ENCODE measurements at places on chromosomes 5 and 9.

DNA sequence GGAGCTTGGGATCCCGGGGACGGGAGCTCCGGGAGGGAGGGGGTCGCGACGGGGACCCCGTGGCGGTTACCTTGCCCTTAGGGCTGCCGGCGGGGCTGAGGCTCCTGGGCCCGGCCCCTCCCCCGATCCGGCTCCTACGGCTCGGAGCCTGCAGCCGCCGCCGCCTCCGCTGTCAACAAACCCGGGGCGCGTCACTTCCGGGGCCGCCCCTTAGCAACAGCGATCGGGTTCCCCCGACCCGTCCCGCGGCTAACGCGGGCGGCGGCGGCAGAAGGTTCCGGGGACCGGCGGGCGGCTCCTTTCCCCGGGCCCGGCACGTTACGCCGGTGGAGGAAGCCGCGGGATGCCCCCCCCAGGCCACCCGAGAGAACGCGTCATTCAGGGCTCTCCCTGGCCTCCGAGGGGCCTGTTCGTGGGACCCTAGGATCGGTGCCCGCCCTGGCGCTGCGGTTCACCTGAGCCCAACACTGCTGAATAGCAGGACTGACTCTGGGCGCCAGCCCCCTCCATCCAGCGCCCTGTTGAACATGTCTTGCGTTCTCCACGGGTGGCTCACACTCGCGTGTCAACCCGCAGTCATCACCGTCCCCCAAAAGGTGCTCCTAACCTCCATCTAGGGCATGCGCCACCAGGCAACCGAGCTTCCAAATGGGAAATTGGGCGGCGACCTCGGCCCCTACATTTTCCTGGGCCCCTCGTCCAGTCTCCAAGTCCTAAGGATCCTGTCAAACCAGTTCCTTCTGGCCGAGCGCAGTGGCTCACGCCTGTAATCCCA, at the start of gene ZER1:
Gene ZER1 (minus strand): TSS at position 183 of the 775 bp plus-strand sequence. CDS start 16,362 bp downstream, outside the sequence.
- DNase-seq: peak; percentile 87

- peak; percentile 96 for DNase-seq
These were observed 16.2 kb downstream of the GPX3 start for GRCh38 chr5:151036556-151036955.

- DNase-seq: no peak
These were observed 59.0 kb upstream of the NMUR2 start for GRCh38 chr5:152464048-152464447.

- DNase-seq: no peak
These were observed 6.9 kb upstream of the TRAF1 start for GRCh38 chr9:120933310-120934055.

DNA sequence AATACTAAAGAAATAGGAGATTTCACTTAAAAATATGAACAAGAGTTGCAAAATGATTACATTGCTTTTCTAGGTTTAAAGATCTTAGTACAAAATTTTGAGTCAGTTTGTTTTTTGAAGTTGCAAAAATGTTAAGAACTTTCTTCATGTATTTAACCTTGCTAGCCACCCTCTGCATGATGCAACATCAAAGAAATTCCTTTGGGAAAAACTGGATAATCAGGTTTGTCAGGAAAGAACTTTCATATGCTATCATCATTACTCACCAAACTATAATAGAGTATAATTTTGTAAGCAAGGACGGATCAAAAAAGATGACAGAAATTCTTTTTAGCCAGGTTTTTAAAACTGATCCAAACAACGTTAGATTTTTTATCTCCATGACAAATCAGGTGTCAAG, 116.9 kb upstream of the MRPS30 start:
- DNase-seq: no peak

GRCh38 chr5:123665822-123666371, 153.9 kb downstream of the CSNK1G3 start:
- DNase-seq: no peak

GRCh38 chr5:154652746-154653417, 102.3 kb upstream of the LARP1 start:
- DNase-seq: no peak

DNA sequence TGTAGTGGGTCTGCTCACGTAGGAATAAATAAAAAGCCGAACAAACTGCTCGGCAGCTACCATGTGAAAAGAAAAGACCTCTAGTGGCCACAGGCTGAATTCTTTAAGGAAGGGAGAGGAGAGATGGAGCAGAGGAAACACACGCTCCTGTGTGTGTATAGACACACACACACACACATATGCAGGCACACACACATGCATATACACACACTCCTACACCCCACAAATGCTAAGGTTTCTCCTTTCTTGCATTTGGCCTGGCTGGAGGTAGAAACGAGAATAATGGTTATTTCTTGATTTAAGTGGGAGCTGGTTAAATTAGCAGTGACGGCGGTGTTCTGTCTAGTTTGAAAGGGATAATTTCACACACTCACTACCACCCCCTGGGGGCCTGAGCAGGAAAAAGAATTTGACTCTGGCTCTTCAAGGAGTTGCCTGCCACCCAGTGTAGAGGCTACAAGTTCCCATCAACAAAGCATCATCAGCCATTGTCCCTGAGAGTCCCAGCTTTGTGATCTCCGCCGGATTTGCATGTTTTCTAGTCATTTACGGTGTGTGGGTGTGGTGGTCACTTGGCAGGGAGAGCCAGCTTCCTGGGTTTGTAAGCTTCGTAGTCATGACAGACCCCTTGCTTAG, at the start of gene INSYN2B:
Gene INSYN2B (minus strand): TSS at position 78 of the 636 bp plus-strand sequence. CDS start 96,597 bp downstream, outside the sequence.
- DNase-seq: peak; percentile 66

- no peak for DNase-seq
These were observed 177.1 kb upstream of the PCSK5 start for GRCh38 chr9:75713335-75713734.

DNA sequence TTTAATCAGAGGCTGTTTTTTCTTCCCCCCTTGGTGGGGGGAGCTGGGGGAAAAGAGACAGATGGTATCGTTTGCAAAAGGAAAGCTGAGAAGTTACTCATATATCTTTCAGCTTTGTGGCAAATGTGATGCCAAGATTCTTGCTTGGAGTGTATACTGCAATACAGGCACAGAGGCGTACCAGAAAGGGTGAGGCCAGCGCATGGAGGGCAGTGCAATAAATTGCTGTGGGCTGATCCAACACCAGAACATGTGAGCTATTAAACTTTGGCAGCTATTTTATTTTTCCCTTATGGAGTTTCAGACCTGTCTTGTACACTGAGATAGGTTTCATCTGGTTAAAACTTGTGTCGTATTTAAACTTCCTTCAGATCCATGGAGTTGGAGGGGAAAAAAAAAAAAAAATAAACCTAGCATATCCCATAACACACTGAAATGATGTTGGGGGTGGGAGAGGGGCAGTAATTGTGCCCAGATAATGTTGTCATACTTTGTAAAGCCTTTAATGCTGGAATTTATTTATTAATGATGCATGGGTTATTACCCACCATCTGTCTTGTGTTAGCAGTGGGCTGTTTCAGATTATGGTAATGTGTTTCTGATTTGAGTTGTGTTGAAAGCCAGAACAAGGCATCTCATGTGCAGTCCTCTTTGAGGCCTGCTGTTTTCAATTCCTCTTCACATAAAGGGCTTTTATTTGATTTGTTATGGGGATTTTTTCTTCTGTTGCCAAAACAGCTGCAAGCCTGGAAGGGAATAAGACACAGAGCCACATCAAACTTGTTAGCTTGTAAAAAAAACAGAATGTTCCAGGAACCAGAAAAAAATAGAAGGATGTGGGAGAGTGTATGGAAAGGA, 891.3 kb downstream of the TLE1 start:
- DNase-seq: no peak
